Stimulated activated CD4-positive, alpha-beta T cell treated with anti-CD3 and anti-CD28 coated beads, Interleukin-1b, Interleukin-23, amount 100 ng/mL, for 24 hours (primary cell): ENCODE measurements at places on chromosomes 2 and 18.

DNA sequence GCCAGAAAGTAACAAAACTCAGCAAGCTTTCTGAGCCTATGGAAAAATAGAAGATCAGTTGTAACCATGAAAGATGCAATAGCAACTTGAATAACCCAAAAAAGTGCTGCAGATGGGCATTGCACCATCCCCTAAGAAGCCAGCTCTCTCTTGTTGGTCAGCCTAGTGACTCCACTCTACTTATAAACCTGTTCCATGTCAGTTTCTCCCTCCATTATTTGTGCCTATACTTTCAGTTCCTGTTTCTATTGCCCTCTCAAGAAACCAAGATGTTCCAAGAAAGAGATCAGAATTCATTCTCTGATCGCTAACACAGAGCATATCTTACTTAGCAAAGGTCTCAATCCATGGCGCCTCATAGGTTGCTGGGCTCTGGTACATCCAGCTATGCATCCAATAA is 170.3 kb upstream of the MAP2 start:
- no peak for DNase-seq

DNA sequence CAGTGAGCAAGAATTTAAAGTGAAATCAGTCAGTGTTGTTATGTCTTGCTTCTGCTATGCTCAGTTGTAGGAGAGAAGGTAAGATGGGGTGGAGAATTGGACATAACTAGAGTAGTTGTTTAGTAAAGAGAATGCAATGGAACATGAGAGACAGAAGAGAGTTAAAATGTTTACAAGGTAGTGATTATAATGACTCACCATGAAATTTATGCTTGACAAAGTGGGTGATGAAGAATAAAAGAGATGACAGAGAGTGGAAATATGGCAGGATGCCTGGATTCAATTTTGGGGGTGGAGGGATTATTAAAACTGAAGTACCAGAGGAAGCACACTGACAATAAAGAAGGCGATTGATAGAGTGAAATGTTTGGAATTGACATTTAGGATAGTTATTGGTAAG is 10.6 kb downstream of the SCG2 start:
- no peak for DNase-seq

- DNase-seq = no peak
Observed at GRCh38 chr2:96584017-96584416, 47.5 kb downstream of the ARID5A start.

- DNase-seq = no peak
Observed at GRCh38 chr2:32688541-32688940, 60.7 kb downstream of the TTC27 start.

DNA sequence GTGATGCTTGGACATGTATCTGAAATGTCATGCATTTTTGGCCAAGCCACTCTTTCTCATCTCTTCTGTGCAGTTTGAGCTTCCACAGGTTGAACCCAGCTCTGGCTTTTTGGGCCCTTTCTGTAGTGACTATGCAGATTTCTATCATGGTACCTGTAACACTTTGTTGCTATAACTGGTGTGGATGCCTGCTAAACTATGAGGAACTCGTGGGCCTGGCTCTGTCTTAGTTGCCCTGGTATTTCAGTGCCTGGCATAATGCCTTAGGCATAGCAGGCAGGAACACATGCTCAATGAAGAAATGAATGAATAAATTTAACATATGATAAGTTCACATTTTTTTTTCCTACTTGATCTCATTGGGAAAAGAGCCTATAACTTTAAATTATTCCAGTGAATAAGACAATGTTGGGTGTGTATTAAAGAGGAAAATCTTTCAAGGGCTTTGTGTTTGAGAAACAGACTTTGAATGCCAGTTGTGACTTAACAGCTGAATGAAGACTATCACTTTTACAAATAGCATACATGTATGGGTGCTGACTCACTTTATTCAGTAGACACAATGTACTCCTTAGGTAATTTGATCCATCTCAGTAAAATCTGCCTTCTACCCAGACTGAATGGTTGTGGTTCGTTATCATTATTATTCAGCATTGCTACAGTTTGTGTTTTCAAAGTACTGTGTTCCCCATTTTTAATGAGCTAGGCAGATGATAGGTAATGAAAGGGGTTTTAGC is 86.4 kb upstream of the MAP4K3 start:
- no peak for DNase-seq

DNA sequence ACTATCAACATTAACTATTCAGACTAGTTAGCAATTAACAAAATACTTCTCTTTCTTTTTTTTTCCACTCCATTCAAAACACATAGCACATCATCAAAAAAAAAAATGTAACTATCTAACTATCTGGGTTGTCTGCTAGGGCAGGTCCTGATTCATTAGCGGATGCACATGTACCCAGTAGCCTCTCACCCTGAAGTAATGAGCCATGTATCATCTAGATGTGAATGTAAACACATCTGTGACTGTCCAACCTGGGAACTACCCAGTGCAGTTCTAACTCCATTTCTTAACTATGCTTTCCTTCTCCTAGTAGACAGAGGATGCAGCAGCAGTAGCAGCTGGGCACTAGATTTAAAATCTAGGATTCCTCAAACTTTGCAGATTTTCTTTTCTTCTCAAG is 183.1 kb upstream of the PIK3C3 start:
- DNase-seq = no peak

GRCh38 chr2:232870766-232871371 is 805 bp downstream of the SNORC start:
- DNase-seq = no peak

DNA sequence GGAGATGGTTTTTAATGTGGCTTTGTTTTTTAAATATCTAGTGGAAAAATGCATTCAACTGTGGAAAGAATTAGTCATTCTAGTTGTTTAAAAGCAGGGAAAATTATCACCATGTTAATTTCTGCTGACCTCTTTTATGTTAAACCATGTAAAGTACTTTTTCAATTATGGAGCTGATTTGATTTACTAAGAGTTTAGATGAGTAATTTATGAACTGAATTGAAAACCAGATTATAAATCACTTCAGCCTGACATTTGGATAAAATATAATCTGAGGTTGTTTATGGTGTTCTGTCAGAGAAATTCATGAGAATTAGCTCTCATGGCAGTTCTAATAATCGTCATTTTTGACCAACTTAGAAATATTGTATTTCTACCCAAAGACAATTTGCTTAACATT is 11.6 kb downstream of the ITGA4 start:
- no peak for DNase-seq

DNA sequence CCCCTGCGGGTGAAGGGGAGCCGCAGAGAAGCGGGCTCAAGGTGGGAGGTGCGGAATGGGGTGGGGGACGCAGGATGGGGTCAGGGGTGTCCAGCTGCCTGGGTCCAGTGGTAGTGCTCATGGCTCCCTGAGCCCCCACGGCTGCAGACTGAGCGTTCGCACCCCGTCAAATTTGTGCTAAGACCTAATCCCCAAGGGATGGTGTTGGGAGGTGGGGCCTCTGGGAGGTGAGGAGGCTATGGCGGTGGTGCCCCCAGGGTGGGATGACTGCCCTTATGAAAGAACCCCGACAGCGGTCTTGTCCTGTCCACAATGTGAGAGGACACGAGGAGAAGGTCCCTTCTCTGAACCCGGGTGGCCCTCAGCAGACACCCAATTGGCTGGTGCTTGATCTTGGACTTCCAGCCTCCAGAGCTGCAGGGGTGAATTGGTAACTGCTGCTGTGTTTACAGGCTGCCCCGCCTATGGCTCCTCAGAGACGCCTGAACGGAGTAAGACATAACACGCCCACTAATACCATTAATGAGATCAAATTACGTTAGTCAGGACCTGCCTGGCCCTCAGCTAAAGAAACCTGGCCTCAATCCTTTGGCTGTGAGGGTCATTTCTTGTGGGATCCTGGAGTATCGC is 42.6 kb downstream of the PXDN start:
- DNase-seq = no peak

DNA sequence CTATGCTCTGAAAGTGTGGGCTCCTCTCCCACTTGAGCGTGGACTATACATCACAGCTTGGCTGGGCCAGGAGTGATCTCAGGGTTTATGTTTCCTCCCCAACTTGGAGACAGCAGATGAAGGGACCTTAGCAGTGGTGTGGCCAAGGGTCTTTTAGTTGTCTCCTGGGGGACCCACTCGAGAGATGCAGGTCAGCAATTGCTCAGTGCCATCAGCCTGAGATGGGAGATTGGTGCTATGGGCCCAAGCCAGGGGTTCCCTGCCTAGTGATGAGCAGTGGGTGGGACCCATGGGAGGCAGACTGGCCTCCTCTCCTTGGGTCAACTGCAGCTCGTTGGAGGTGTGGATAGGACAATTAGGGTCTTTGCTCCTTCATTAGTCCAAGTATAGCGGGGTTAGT is 510.5 kb upstream of the FSHR start:
- DNase-seq = no peak

DNA sequence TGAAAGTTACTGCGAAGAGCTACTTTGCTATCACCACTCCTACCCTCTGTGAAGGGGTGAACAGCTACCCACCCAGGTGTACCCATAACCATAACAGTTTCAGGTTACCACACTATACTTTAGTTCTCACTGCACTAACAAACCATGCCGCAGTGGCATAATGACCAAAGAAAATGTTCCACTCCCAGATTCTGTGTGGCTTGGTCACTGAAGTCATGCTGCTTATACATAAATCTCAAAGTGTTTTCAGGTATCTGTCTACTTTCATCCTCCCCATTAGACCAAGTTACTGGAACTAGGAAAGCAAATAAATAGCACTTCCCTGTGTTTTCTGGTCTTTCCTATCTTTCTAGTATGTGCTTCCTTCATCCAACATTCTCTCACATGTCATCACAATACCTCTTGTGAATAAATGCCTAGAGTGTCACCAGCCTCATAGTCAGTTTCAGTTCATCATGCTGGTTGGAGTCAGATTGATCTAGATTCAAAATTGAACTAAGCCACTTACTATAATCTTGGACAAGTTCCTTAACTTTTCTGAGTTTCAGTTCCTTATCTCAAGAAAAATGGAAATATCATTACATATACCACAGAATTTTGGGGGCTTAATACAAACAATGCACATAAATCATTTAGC is 293.6 kb downstream of the FSIP2 start:
- DNase-seq = no peak

DNA sequence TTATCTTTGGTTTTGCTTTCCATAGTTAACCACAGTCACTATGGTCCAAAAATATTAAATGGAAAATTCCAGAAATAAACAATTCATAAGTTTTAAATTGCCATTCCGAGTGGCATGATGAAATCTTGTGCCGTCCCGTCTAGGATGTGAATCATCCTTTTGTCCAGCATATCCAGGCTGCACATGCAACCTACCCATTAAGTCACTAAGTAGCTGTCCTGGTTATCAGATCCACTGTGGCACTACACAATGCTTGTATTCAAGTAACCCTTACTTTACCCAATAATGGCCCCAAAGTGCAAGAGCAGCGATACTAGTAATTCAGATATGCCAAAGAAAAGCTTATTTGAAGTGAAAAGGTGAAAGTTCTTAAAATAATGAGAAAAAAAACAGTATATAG is 10.7 kb downstream of the USP34 start:
- no peak for DNase-seq

- DNase-seq = no peak
Observed at GRCh38 chr2:1588978-1589621, 155.2 kb downstream of the PXDN start.

DNA sequence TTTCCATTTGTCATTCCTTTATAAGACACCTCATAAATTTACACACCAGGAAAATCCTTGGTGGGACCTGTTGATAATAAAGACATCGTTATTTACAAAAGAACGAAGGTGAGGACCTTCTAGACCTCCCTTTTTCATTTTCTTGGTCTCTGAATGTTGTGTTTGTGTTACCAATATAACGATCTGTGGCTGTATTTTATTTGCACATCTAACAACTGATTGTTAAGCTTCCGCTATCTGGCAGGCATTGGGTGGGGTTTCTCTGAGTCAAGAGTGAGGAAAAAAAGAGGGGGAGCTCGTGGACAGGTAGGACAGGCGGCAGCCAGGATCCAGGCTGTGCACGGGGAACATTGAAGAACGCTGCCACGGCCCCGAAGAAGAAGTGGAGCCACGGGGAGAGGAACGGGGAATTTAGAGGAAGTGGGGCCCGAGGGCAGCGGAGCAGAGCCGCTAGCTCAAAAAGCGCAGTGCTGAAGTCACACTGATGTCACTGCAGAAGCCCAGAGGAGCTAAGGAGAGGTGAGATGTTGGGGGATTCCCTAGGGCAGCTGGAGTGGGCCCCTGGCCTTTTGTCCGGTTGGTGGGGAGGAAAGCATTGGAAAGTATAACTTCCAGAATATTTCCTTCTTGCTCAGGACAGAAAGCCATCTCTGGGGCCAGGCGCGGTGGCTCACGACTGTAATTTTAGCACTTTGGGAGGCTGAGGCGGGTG is 20.9 kb upstream of the DNMT3A start:
- no peak for DNase-seq

DNA sequence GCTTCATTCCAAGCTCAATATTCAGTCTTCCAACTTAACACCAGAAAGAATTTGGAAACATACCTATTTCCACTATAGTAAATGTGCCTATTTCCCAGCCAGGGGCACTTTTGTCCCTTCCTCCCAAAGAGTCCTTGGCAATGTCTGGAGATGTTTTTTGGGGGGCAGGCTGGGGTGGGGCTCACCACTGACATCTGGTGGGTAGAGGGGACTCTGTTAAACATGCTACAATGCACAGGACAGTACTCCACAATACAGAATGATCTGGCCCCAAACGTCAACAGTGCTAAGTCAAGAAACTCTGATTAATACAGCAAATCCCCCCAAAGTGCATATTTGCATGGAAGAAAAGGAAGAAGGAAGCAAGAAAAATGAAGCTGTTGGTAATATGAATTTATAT is 61.7 kb downstream of the SMIM21 start:
- no peak for DNase-seq

- DNase-seq = no peak
Observed at GRCh38 chr2:145854039-145854755, 1334.3 kb upstream of the ZEB2 start.
